ENCODE measurements at places on chromosomes 5 and 9. TPM values are rescaled to one million over a fixed set of nuclear protein-coding genes. Genes with fewer than 3 reads are reported as not detected.

GFM2 gene
- total RNA-seq: 66.4 TPM

ZFP37 gene
- total RNA-seq: 22.8 TPM

ADAMTS2 gene
- total RNA-seq: 3.3 TPM

SLC6A19 gene
- not detected for total RNA-seq

ASS1 gene
- total RNA-seq: 16.7 TPM

GPX8 gene
- total RNA-seq: 1.2 TPM

EGFL7 gene
- total RNA-seq: 12.6 TPM

INSL6 gene
- not detected for total RNA-seq

NCS1 gene
- total RNA-seq: 229 TPM

FAM78A gene
- 0.82 TPM for total RNA-seq

HOMER1 gene
- total RNA-seq: 205 TPM

PRRX2 gene
- not detected for total RNA-seq

PNPLA7 gene
- 0.82 TPM for total RNA-seq

TMEM174 gene
- total RNA-seq: not detected

TNIP1 gene
- total RNA-seq: 15.1 TPM

OXCT1 gene
- total RNA-seq: 70.5 TPM

CPLANE1 gene
- total RNA-seq: 81.1 TPM

FIBCD1 gene
- total RNA-seq: 0.82 TPM

QRFP gene
- total RNA-seq: under 0.01 TPM

MTRR gene
- 18.3 TPM for total RNA-seq

CARD6 gene
- 0.82 TPM for total RNA-seq

AQP7 gene
- not detected for total RNA-seq

SLC6A7 gene
- total RNA-seq: 2.9 TPM

SKP2 gene
- total RNA-seq: 15.9 TPM

ANKRD55 gene
- 2.0 TPM for total RNA-seq

NXNL2 gene
- 0.41 TPM for total RNA-seq

CAVIN4 gene
- total RNA-seq: 14.7 TPM

IPPK gene
- 13.5 TPM for total RNA-seq
